ENCODE measurements at places on chromosomes 4 and X. TPM values are rescaled to one million over a fixed set of nuclear protein-coding genes. Genes with fewer than 3 reads are reported as not detected.

The FGF13 gene
- polyA plus RNA-seq, result 0.35 TPM

The AWAT2 gene
- not detected for polyA plus RNA-seq

The UGT2B11 gene
- not detected for polyA plus RNA-seq

The SLC4A4 gene
- 14.7 TPM for polyA plus RNA-seq

The UTP3 gene
- polyA plus RNA-seq, result 27.1 TPM

The SH3D19 gene
- 30.1 TPM for polyA plus RNA-seq

The DUX4 gene
- not detected for polyA plus RNA-seq

The HS3ST1 gene
- 0.09 TPM for polyA plus RNA-seq
